ENCODE measurements at places on chromosomes 5 and 9.
A peak's percentile ranks its signal among the peaks of the same experiment; 100 is the strongest.

GRCh38 chr5:143887903-143888665 lies 76.1 kb downstream of the HMHB1 start:
- DNase-seq, result no peak

DNA sequence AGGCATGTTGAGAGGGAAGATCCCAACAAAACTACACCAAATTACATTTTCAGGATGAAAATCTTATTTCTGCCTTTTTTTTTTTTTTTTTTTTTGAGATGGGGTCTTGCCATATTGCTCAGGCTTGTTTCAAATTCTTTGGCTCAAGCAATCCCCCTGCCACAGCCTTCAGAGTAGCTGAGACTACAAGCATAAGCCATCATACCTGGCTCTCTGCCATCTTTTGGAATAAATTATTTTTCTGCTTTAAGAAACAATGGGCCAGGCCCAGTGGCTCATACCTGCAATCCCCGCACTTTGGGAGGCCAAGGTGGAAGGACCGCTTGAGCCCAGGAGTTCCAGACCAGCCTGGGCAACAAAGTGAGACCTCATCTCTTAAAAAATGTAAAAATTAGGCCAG lies 14.3 kb downstream of the AFF4 start:
- no peak for DNase-seq

- peak; percentile 27 for DNase-seq
Observed at GRCh38 chr9:131627648-131628458, 82.5 kb downstream of the PRRT1B start.

- DNase-seq, result no peak
Observed at GRCh38 chr9:686321-686813, 155.1 kb upstream of the DMRT1 start.
